ENCODE measurements at places on chromosomes 4 and X. TPM values are rescaled to one million over a fixed set of nuclear protein-coding genes. Genes with fewer than 3 reads are reported as not detected.

SHROOM2 gene
- 1.1 TPM for total RNA-seq

ANK2 gene
- total RNA-seq = 318 TPM

LPAR4 gene
- total RNA-seq = 0.68 TPM

DNA sequence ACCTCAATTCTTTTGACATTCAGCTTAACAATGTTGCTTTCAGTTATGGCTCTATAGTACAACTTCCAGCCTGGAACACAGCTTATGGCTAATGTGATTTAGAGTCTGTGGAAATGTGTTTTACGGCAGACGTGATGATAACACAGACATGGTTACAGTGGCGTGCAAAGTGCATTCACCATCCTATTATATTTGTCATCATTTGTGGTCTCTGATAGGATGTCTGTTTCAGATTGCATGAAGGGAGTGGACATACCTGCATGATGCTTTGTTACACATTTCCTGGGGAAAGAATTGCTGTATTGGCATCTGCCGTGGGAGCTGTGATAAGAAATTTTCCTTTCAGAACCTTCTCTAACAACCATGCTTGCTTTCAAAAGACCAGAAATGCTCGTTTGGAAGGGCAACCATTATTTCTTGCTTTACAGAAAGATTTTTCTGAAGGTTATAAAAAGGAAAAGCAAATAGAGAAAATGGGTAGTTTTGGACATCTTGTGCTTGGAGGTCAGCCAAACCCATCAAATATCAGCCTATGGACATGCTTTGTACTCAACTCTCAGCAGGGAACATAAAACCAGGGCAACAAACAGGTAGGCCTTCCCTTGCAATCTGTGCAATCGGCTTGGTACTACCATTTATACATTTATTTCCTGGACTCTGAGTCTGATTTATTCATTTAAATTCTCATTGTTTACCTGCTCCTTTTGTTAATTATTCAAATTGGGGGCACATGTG is 273.9 kb downstream of the TLL1 start:
- no peak for DNase-seq

- DNase-seq = no peak
These were observed 453.6 kb downstream of the CENPC start for GRCh38 chr4:67091673-67092072.

DNA sequence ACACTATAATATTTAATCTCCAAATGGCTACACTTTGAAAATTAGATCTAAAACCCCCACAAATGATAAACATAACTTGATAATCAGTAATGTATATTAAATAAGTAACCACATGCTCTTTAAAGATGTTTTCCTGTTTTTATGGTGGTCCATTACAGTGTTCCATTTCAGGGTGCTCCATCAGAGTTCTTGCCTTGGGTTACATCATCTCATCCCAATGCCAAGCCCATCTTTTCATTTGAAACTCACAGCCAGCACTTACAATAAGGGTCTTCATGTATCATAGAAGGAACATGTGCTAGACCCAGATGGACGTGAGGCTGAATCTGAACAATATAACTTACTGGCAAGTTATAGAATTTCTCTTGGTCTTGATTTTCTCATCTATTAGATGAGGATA is 10.5 kb upstream of the PAQR3 start:
- DNase-seq = no peak

DNA sequence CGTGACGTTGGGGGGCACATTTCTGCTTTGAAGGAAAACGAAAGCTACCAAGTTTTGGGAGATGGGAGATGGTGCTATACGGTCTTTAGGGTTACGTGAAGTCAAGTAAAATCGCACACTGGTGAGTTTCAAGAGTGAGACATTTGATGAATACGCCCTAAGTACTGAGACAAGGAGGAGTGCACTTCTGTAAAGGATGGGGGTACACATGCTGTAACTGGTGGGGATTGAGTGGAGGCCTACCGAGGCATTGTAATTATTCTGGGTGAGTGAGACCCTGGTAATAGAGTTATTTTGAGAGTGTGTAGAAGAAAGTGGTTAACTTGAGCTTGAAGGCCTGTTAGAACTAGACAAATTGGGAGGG is 536 bp downstream of the SH3BGRL start:
- no peak for DNase-seq

GRCh38 chr4:183631577-183632198 is 27.3 kb downstream of the RWDD4 start:
- DNase-seq = no peak

DNA sequence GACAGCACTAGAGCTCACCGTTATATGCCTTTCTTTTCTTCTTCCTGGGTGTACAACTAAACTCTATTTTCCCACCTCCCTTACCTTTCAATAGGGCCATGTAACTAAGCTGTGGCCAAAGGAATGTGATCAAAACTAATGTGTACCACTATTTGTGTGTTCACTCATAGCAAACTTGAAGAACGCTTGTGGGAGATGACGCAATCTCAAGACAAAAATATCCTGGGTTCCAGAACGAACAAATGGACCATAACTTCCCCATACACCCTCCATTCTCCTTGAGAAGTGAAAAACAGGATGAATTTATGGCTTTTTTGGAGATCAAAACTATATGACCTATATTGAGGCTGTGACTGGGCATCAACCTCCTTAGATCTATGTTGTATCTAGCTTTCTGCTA is 139.7 kb upstream of the GLRA2 start:
- DNase-seq = no peak

GRCh38 chr4:13635286-13635799 is 7.8 kb upstream of the BOD1L1 start:
- DNase-seq = no peak

DNA sequence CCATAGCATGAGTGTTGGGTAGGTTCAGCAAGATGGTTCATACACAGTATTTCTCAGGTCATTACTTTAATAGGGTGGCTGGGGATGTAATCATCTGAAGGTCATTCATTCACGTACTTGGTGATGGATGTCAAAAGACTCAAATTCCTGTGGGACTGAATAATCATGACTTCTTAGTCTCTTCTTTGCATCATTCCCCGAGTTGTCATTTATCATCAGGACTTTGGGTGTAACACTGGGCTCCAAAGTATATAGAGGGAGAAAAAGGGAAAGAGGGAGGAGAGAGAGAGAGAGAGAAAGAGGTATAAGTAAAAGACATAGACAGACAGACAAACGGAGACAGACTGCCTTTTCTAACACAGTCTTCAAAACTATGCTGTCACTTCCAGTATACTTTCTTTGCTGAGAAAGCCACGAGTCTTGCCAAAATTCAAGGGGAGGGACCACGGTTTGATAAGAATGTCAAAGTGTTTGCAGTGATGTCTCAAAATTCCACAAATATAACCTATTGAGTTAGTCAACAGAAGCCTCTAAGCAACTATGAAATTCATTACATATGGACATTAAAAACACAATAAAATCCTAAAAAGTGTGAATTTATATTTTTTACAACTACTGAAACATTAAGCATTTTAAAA is 55.9 kb downstream of the UGT2A3 start:
- no peak for DNase-seq

DNA sequence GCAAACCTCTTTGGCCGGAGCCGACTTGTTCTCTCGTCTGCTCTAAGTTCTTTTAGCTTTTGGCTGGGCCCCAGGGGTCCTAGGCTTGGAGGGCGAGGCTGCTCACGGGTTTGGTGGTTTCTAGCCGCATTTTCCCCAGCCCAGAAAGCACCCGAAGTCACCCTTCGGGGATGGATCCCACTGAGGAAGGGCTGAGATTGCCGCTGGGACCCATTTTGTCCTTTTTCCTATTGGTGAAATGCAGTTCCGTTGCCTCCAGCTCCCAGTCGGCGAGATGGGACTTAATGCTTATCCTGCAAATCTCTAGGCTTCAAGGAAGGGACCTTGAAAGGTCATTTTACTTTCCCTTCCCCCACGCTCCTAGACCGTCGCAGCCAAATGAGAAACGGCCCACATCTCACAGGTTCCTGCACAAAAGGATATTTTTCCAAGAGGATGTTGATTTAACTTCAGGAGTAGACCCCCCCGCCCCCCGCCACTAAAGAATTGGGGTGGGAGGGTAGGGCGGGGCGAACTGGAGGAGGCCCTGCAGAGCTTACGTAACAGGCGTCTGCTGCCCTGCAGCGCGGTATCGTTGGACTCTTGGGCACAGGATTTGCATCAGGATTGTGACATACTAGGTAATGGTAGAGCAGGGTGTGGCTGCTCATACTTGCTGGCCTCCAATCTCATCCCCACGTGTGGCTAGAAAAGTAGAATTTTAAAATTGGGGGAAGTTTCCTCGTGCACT is 564 bp downstream of the PGK1 start:
- DNase-seq = peak; percentile 48

DNA sequence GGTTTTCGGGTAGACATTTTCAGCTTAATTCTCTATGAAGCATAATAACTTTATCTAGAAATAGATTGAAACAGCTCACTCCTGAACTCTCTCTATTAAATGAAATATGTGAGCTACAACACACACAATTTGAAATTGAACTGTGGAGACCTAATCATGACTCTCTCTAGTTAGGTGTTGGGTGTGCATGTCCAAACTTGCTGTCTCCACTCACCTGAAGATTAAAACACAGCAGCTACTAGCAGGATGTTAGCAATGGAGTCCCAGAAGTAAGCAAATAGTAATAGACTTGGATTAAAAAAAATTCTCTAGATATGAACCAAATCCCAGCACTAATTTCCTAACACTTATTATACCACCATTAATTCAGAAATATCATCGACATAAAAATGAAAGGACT is 173.1 kb downstream of the FSTL5 start:
- DNase-seq = no peak

- no peak for DNase-seq
These were observed 207.1 kb downstream of the SOWAHB start for GRCh38 chr4:76690906-76691275.

GRCh38 chr4:83318666-83319065 is 16.0 kb downstream of the HPSE start:
- DNase-seq = no peak

DNA sequence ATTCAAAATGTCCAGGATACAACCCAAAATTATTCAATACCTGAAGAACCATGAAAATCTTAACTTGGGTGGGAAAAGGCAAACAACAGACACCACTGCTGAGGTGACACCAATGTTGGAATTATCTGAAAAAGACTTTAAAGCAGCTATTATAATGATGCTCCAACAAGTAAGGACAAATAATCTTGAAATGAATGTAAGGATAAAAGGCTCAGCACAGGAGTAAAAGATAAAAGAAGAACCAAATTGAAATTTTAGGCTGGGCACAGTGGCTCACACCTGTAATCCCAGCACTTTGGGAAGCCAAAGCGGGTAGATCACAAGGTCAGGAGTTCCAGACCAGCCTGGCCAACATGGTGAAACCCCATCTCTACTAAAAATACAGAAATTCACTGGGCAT is 4.0 kb upstream of the SLC9A7 start:
- DNase-seq = no peak

DNA sequence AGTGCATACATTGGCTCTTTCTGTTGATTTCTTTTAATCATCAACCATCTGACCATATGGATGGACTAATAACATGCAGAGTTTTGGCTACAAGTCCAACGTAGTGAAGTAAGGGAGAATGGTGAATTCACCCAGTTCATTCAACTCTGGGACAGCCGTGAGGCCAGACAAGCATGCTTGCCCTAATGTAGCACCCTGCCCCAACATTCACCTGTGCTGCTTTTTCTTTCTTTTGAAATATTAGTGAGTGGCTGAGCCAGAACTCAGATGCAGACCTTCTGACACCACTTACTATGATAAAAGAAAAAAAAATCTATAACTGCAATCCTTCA is 17.5 kb downstream of the ARSJ start:
- no peak for DNase-seq

- no peak for DNase-seq
These were observed 912.5 kb downstream of the C4orf33 start for GRCh38 chr4:130008461-130008860.

GRCh38 chr4:146643812-146644401 is 5.2 kb downstream of the POU4F2 start:
- DNase-seq = no peak

- DNase-seq = no peak
These were observed 14.8 kb downstream of the ELOVL6 start for GRCh38 chr4:110183643-110184042.

DNA sequence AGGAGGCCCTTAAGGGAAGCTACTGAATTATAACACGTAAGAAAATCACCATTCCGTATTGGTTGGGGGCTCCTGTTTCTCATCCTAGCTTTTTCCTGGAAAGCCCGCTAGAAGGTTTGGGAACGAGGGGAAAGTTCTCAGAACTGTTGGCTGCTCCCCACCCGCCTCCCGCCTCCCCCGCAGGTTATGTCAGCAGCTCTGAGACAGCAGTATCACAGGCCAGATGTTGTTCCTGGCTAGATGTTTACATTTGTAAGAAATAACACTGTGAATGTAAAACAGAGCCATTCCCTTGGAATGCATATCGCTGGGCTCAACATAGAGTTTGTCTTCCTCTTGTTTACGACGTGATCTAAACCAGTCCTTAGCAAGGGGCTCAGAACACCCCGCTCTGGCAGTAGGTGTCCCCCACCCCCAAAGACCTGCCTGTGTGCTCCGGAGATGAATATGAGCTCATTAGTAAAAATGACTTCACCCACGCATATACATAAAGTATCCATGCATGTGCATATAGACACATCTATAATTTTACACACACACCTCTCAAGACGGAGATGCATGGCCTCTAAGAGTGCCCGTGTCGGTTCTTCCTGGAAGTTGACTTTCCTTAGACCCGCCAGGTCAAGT is 6.9 kb upstream of the MSANTD1 start:
- DNase-seq = peak; percentile 46

GRCh38 chrX:11261260-11261659 is 32.0 kb upstream of the AMELX start:
- DNase-seq = no peak

- DNase-seq = no peak
These were observed 658.7 kb downstream of the FSTL5 start for GRCh38 chr4:161505141-161505540.

DNA sequence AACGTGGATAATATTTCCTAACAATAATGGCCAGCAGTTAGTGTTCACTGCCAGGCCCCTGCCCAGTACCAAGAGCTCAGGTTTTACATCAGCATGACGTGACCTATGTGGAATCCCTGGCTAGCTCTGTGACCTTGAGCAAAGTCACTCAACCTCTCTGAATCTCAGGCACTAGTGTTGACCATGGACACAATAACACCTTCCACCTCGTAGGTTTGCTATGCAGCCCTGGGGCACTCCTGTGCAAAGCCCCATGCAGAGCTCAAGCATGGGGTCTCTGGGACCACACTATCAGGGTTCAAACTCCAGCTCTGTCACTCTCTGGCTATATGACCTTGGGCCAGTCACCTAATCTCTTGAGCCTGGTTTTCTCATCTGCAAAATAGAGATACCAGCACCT is 38.7 kb upstream of the MSX1 start:
- no peak for DNase-seq

DNA sequence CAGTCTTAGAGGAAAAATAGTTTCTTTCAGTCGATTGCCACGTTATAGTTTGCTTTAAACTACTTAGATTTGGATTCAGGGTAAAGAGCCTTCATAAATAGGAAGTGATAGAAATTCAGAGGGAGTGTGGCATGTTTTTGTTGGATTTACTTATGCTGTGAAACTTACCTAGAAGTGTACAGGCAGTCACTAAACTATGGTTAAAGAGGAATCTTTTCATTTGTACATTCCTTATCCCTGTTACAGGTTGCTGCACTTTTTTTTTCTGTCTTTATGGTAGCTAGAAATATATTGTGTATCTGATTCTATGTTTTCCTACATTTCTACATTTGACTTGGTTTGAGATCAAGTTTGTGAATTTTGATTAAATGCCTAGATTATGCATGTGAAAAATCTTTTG is 19.1 kb downstream of the WWC2 start:
- no peak for DNase-seq
